Mesenteric fat pad (tissue), 1 donor: ENCODE measurements at places on chromosomes 5 and 9.

GRCh38 chr9:102768002-102768401 is 227.1 kb upstream of the CYLC2 start:
- DNase-seq: no peak

- no peak for DNase-seq
Observed at GRCh38 chr5:123538670-123539459, 26.9 kb downstream of the CSNK1G3 start.

GRCh38 chr5:9726931-9727330 is 96.8 kb upstream of the TAS2R1 start:
- no peak for DNase-seq

DNA sequence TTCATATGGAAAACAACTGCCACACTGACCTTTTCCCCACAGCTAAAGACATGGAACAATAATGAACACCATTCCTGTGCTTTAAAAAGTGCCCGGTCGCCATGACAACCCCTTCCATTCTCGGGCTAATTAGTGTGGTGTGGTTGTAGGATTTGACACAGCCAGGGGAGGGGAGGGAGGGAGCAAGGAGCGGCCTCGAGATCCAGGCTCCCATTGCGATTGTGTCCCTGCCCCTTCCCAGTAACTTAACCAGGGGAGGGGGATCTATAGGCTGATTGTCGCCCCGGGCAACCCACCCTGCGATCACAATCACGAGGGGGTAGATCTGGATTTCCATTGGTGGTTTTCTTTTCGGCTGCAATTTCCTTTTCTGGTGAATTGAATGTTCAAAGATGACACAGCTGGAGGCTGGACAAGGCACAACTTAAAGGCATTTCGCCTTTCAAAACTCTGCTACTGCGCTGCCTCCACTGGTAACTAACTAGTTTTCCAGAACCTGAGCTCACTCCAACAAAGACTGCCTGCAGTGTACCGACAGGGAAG is 96.7 kb upstream of the RETREG1 start:
- DNase-seq: no peak

DNA sequence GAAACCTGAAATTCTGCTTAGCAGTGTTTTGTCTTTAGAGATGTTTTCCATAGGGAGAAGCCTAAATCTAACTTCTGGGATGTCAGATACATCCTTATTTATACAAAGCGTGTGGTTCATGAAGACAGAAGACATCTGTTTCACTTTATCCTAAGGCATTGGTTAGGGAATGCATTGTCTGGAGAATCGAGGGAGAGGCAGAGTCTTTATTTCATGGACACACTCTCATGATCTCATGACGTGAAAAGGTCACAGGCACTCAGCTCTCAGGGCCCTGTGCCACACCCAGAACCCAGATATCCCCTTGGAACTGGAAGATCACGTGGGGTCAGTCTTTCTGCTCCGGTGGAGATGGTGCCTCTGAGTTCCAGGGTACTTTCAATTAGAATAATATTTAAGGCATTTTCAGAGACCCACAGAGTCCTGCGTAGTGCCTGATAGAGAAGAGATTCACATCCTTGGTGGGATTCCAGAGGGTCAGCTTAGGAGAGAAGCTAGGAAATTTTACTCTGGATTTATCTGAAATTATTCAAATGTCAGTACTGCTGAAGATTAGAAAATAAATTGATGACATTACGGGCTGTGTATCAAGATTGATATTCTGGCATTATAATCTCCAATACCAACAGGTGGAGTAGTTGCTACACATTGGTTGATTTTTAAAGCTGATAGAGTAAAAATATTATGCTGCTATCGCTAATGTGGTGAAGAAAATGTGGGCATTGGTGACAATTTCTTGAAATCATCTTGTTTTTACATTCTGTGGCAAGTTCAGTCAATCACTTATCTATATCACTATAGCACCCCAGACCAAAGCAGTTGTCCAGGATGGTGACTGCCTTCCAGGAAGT is 378.3 kb downstream of the MTRR start:
- DNase-seq: no peak

DNA sequence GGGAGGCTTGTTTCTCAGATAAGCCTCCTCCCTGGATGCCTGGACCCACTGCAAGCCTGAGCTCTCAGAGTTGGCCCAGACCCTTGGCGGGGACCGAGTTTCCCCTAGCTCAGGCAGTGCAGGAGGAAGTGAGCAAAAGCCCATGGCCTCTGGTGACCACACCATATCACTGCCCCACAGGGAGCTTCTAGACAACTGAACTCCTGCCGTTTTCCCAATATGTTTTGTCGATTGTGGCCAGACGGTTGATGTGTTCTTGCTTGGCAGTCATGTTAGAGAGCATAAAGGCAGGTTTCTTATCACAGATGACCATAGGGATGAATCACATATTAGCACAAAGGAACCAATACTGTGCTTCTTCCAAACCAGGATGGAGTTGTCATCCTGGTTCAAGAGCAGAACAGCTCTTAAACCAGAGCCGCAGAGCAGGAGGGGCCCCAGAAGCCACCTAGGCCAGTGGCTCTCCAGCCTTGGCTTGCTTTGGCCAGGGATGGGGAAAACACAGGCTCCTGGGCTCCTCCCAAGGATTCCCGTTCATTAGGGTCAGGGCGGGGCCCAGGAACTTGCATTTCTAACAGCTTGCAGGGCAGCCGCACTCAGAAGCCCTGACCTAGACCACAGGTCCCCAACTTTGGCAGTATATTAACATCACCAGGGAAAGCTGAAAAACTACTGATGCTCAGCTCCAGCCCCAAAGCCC is 113.1 kb upstream of the TBC1D2 start:
- no peak for DNase-seq

DNA sequence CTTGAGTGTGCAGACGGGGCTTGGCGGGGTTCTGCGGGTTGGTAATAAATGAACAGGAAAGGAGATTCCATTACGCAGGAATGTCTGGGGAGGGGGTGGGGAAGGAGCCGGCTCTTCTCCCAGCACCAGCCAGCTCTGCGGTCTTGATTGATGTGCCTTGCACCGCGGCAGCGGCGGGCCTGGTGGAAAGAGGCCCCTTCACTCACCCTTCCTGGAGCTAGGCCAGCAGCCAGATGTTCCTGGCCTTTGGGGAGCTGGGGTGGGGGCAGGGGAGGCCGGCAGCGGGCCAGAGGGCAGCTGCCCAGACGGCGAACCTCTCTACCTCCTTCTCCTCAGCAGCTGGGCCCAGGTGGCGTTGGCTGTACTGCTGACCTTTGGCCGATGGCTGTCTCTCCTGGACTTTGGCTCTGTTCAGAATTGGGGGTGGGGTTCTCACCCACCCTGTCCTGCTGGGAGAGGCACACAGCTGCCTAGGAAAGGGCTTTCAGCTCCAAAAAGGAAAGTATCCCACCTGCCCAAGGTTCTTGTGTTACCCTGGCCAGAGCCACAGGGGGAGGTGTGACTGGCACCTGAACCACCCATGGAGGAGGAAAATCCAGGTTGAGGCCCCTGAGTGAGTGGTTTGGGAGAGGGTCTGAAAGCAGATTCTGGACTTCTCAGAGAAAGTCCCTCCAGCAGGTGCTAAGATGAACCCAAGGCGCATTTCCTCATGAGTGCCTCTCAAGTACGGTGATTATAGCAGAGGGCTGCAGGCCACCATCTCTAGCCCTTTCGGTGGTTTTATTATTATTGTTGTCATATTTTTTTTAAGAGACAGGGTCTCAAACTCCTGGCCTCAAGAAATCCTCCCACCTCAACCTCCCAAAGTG is 58.0 kb upstream of the SYNPO start:
- DNase-seq: no peak

DNA sequence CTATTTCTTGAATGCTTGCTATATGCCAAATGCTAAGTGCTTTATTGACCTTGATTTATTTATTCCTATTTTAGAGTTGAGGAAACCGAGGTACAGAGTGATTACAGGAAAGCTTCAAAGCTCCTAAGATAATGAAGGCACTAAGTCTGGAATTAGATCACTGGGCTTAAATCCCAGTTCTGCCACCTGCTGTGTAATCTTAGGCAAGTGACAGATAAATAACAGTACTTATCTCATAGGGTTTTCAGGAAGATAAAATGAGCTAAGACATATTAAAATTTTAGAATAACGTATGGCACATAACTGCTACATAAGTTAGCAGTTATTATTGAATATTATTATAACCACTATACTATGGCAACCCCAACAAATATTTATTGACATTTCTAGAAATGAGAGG is 843.8 kb downstream of the DTWD2 start:
- DNase-seq: no peak

- no peak for DNase-seq
Observed at GRCh38 chr5:154349626-154350264, 96.1 kb upstream of the SAP30L start.

GRCh38 chr5:57171816-57172465 is 1.9 kb upstream of the GPBP1 start:
- no peak for DNase-seq

DNA sequence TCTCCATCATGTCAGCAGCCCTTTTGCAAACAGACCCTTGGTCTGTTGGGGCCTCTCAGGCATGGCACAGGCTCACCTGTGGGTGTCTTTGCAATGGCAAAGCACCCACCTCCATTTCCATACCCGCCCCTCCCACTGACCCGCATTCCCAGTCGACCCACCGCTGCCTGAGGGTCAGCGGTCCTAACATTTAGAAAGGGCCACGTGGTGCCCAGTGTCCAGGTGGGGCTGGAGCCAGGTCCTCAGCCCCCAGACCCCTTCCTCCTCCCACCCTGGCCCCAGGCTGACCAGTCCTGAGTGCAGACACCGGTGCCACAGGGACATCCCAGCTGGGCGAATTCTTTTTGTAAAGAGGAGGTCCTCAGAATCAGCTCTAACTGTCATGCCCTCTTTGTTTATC is 43.3 kb upstream of the CEP72 start:
- DNase-seq: no peak

DNA sequence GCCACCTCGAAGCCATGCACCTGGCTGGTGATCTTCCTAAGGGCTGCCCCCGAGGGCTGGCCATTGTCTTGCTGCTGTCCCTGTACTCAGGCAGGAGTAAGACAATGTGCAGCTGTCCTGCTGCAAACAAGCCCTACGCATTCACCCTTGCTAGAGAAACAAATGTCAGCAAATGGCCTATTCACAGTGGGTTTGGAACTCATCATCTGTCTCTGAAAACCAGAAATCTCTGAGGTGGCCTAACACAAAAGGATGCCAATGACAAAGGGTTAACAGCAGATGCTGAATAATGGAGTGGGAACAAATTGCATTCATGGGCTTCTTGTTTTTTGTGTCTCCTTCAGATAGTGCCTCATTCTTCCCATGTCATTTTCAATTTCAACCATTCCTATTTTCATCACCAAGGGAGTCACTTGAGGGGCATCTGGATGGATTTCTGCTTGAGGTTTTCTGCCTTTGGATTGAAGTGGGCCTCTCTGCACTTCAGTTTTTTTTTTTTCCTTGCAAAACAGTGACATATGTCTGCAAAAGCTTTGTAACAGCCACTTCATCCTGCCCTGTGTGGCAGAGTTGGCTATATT is 261.6 kb upstream of the VLDLR start:
- DNase-seq: no peak

- no peak for DNase-seq
Observed at GRCh38 chr5:9316733-9317132, 229.1 kb downstream of the SEMA5A start.

DNA sequence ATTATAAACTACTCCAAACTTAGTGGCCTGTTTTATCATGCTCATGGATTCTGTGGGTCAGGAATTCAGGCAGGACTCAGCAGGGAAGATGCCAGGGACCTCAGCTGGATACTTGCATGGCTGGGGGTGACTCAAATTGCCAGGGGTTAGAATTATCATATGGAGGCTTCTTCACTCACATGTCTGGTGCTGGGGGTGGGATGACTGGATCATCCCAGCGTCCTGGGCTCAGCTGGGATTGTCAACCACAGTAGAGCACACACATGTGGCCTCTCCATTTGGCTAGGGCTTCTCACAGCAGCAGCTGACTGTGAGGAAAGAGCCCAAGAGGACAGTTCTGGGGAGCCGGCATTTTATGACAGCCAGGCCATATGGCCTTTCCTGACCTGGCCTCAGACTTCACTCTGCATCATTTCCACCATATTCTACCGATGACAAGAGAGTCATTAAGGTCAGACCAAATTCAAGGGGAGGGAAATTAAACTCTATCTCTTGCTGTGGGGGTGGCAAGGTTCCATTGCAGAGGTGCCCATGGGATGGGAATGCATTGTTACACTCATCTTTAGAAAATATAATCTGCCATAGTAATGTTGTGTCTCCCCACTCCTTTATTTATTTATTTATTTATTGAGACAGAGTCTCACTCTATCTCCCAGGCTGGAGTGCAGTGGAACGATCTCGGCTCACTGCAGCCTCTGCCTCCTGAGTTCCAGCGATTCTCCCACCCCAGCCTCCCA is 5.2 kb upstream of the GRK6 start:
- no peak for DNase-seq

DNA sequence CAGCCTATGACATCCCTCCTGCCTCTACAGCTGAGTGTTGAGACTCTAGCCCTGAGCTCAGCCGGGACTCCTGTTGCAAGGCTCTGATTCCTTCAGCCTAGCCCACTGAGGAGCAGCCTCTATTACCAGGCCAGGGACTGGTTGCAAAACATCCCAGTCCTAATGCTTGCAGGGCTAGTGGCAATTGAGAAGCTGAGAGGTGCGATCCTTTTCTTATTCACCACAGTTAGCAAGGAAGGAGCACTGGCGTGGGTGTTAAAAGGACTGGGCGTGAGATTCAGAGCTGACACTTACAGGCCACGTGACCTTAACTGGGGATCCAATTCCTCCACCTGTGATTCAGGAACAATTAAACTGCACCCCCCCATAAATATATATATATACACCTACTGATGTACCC is 58.8 kb downstream of the GARNL3 start:
- no peak for DNase-seq

GRCh38 chr9:68755752-68756151 is 50.7 kb downstream of the PIP5K1B start:
- DNase-seq: no peak

GRCh38 chr9:35048511-35048910 is 23.9 kb downstream of the VCP start:
- DNase-seq: no peak

- DNase-seq: no peak
Observed at GRCh38 chr9:135503371-135504261, 3.1 kb downstream of the MRPS2 start.

GRCh38 chr5:98588215-98588614 is 185.2 kb upstream of the RGMB start:
- DNase-seq: no peak

- DNase-seq: no peak
Observed at GRCh38 chr5:126448720-126449119, 25.5 kb downstream of the GRAMD2B start.

DNA sequence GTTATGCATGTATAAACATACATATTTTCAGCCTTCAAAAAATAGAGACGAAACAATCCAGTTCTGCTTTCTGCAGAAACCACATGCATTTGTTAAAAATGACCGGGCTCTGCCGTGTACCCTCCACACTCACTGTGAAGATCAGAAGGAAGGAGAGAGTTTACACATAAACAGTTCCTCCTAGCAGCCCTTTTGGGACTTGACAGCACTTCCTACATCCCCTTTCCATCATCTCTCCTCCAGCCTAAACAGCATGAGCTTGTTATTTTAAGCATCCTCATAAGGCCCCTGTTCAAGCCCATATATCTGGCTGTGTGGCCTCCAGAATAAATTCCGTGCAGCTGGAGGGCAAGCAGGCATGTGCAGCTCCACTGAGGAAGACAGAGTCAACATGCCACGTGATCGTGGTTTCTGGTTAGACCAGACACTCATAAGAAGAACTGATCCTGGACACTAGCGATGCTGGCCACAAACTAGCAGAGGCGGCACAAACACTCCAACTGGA is 42.2 kb downstream of the NIPAL4 start:
- no peak for DNase-seq

GRCh38 chr9:2889023-2889422 is 45.1 kb upstream of the PUM3 start:
- no peak for DNase-seq

GRCh38 chr9:73824671-73825070 is 672.5 kb upstream of the RORB start:
- DNase-seq: no peak

GRCh38 chr9:110257097-110257841 is 962 bp upstream of the TXN start:
- DNase-seq: no peak
